ENCODE measurements at places on chromosomes 7 and 10.

- no peak for DNase-seq
Observed at GRCh38 chr10:34618611-34619010, 196.5 kb downstream of the PARD3 start.

GRCh38 chr10:12587451-12587888 is 238.1 kb downstream of the CAMK1D start:
- no peak for DNase-seq

DNA sequence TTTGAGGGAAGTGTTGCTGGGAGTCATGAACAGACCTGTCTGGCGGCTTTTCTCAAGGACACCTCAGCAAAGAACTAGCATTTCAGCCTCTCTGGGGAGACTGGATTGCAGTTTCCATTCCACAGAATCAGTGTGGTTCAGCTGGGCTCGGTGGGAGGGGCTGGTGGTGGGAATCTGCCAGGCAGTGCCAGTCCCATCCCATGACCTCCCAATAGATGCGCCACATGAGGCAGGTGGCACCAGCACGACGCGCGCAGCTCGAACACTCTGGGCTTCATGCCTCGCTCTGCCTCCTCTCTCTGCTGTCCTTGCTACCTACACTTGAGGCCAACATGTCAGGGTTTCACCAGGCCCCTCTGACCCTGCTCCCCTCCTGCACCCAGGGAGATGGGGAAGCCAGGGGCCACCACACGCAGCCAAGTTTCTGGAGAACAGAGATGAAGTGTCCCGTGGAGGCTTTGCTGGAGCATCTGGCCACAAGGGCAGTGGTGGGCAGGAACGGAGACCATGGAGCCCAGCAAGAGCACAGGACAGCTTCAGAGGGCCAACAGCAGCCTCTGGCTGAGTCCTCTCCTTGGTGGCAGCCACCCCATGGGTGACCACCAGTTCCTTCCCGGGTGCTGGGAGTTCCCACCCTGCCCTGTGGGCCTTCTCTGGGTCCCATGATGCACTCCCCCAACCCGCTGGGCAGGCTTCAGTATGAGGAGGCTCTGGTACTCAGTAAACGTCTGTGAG is 2.3 kb downstream of the NACAD start:
- no peak for DNase-seq

- DNase-seq, result no peak
Observed at GRCh38 chr7:20226860-20227259, 9.7 kb upstream of the MACC1 start.

DNA sequence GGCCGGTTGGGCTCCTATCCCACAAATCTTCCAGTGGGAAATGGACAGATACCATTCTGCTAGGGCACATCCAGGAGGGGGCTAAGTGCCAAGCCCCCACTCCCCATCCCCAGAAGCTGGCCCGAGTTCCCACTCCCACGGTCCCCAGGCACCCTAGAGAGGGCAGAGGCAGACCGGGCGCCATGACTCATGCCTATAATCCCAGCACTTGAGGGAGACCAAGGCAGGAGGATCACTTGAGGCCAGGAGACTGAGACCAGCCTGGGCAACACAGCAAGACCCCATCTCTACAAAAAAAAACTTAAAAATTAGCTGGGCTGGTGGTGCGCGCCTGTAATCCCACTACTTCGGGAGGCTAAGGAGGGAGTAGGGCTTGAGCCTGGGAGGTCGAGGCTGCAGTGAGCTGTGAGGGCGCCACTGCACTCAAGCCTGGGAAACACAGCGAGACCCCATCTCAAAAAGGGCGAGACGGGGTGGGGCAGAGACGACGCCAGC is 870 bp downstream of the GNA12 start:
- DNase-seq, result no peak
